ENCODE measurements at places on chromosomes 13 and 19.

DNA sequence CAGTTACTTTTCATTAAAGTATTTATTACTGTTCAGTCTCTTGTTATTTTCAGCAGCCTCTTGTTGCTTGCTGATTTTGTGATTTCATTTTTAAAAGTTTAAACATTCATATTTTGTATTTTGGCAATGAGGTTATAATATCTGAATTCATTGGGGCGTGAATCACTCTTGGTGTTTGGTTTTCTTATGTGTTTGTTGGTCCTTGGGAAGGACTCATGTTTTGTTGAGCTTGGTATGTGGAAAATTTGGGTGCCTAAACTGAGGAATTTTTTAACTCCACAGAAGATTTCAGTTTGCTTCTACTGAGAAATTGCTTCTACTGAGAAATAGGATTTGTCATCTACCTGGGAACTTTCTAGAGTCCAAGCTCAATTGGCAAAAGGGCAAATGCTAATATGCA lies 38.2 kb downstream of the PDS5B start:
- DNase-seq, result no peak

DNA sequence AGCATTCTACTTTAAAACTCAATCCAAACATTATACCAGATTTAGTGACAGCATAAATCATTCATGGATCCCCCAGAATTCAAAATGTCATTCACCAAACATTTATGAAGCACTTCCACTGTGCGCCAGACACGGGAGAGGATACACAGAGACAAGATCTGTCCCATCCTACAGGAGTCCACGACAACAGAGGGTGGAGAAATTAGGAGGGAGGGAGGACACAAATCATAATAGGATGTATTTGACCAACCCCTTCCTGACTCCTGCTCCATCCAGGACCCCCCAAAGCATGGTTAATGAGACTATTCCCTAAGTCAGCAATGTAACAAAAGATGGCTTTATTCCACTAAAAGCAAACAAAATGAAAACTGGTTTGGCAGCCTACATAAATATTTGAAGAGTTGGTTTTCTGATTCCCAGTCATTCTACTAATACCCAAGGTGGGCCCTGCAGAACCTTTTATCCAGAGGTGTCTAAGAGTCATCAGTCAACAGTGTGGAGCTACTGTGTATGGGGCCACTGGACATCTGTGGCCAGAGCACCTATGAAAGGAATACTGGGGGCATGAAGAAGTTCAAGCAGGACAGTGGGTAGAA lies 62.8 kb upstream of the DOCK9 start:
- no peak for DNase-seq

DNA sequence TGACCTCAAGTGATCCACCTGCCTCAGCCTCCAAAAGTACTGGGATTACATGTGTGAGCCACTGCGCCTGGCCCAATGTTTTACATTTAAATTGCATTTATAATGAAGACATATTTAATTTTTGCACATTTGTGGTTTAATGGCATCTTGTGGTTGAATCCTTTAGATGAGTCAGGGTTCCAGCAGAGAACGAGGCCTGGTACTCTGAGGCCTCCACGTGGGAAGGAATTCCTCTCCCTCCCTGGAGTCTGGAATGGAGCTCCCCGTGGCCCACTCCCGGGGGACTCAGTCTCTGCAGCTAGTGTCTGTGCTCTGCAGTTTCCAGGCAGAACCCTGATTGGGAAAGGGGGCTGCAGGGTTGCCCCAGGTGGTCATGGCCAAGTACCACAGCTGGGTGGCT lies 24.2 kb downstream of the ZFR2 start:
- DNase-seq, result no peak

DNA sequence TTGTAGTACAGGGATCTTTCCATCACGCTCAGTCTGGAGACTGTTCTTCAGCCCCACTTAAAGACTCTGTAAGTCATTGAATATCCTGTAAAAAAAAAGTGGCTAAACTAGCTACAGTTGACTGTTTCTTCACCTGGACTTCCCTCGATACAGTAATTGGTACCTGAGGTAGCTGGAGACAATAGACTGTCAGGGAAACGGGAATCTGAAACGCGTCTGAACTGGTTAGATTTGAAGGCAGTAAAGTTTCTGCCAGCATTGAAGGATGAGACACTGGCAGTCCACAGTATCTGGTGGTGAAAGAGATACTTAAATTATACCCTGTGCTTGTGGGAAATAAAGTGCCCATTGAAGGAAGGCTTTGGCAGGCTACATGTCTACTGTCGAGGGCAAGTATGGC lies 550.5 kb downstream of the IRS2 start:
- DNase-seq, result no peak

- DNase-seq, result peak; percentile 69
These were observed 27.0 kb downstream of the NFIX start for GRCh38 chr19:13022111-13022858.

DNA sequence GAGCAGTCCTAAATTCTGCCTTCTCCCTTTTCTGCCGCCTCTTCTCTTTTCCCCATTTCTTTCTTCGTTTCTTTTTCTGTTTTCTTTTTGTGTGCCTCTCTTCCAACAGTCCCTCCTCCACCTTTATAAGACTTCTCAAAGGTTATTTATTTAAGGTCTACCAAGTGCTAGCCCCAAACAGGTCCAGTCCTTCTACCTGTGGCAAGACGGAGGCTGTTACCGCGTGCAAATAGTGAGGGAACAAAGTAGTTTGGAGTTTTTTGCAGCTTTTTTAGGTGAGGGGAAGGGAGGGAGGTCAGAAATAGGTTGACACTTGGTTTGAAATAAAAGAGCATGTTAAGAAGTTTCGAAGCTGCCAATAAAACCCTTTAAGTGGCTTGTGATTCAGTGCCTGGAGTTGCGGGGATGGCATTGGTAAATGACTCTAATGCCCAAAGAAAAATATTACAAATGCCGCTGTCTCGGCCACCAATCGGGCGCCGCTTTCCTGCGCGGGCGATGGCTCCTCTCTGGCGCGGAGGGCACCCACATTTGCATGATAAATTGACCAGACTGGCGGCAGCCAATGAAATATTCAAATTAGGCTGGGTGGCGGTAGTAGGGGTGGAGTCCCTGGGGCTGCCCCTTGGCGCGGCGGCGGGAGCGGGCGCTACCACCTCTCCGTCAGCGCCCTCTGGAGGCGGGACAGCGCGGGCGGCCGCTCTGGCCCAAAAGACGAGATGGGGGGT lies 7.5 kb upstream of the TSHZ3 start:
- peak; percentile 15 for DNase-seq

- no peak for DNase-seq
These were observed 8.7 kb downstream of the FCAR start for GRCh38 chr19:54882758-54883157.

DNA sequence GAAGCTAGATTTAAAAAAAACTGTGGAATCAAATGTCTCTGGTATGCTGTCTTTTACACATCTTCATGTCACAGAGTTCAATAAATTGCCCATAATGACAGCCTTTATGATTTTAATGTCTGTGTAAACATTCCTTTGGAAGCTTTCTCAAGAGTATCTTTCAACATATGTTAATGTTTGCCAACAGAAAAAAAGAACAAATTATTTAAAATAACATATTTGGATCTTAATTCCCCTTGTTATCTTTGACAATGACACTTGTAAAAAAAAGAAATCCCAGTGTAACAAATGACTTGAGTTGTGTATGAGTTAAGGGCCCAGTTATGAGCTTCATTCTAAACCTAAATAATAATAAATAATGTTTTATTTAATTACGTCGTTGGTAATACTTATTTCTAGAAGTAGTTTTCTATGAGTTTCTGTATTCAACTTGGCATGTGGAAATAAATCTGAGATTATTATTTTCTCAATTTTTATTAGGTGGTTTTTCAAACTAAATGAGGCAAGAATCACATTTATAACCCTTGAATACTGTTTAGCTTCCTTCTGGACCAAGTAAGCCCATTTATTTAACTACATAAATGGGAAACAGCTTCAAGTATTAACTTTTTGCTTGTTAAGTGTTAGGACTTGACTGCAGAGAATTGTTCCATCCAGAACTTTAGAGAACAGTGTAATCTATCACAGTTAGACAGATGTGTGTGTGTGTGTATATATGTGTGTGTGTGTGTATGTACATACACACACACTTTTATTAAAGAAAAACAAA lies 182.1 kb downstream of the POSTN start:
- DNase-seq, result no peak
